Prostate gland (tissue), 2 donors: ENCODE measurements at places on chromosomes 4 and X.

- no peak for DNase-seq
These were observed 162.7 kb upstream of the GALNTL6 start for GRCh38 chr4:171650543-171650942.

DNA sequence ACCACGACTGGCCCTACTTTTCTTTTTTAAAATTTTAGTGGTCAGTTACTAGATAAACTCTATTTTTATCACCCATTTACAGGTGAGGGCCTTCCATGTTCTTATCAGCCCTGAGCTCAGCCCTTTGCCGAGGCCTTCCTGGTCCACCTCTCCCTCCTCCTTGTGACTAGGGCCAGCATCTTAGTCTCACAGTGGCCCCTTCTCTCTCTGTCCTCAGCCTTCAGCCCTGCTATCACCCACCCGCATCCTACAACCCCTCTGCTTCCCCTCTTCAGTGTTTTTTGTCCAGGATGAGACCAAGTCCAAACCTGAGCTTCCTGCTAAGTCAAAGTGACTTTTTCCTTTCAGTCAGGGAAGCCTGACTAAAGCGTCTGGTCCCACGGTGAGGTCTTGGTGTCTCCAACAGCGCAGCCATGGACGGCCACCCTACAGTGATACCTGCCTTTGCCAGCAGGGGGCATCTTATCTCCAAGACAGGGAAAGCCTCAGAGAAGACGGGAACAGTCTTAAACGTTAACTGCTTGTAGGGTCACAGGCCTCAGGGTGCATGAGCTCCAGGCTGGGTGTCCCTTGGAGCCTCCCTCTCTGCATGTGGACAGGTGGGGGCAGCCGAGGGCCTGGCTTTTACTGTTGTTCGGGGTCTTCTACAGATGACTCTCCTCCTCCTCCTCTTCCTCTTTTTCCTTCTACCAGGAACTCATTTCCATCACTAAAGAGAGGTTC lies 11.7 kb upstream of the GAGE10 start:
- peak; percentile 19 for DNase-seq

DNA sequence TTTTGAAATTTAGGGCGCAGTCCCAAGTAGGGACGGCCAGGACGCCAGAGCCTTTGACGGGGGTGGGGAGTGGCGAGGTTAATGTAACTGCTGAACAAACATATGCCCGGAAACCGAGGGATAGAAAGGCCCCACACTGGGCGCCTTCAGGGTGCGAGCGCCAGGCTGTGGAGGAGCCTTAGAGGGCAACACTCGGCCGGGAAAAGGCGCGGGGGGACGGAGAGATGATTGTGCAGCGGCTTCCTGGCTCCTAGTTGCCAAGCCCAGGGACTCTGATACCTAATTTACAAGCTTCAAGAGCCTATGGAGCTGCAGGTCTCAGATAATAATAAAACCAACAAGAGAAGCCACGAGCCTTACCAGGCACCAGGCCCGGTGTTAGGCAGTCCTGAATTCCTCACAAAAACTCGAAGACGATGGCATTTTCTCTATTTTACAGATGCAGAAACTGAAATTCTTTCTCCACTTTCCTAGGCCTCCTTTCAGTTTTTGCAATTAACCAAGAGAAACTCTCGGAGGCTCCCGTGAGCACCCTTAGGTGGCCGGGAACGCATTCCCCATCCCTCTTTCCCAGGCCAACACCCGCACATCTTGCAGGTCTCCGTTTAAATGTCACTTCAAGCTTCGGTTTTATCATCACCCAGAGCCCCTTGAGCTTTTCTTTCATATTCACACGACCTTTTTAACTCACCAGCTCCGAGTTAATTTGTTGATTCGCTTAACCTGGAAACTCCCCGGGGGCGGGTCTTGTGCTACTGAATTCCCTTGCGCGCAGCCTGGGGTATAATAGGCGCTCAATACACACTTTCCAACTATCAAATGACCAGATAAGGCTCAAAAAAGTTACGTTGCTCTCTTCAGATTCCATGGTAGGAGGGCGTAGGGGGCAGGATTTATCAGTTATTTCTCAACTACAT lies 6.4 kb upstream of the GSX2 start:
- no peak for DNase-seq

GRCh38 chr4:151822331-151822730 lies 61.5 kb upstream of the GATB start:
- DNase-seq: no peak

- DNase-seq: no peak
These were observed 19.7 kb upstream of the NWD2 start for GRCh38 chr4:37224854-37225253.

GRCh38 chr4:123941306-123941705 lies 544.7 kb downstream of the SPRY1 start:
- DNase-seq: no peak

DNA sequence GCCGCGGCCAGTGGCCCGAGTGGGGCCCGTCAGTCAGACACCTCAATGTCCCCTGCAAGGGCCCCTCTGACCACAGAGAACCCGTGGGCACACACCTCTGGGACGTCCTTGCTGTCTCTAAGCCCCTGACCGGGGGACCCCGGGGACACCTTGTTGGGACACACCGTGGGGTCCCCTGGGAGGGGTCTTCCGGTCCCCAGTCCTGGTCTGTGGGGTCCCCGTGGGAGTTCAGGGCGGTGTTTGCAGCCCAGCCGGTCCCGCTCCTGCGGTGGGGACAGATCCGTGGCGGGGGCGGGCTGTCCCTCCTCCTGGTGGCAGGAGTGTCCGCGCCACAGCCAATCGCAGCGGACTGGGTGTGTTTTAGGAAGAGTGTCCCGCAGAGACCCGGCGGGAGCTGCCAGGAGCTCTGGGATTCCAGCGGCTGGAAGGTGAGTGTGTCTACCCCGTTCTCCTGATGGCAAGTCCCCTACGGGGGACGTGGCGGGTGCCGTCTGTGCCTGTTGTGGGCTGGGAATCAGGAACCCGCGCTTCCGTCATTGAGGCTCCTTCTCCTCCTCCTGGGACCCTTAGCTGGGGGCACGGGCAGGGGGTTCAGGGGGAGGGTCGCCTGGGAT lies 5.1 kb upstream of the PLCXD1 start:
- DNase-seq: peak; percentile 87

DNA sequence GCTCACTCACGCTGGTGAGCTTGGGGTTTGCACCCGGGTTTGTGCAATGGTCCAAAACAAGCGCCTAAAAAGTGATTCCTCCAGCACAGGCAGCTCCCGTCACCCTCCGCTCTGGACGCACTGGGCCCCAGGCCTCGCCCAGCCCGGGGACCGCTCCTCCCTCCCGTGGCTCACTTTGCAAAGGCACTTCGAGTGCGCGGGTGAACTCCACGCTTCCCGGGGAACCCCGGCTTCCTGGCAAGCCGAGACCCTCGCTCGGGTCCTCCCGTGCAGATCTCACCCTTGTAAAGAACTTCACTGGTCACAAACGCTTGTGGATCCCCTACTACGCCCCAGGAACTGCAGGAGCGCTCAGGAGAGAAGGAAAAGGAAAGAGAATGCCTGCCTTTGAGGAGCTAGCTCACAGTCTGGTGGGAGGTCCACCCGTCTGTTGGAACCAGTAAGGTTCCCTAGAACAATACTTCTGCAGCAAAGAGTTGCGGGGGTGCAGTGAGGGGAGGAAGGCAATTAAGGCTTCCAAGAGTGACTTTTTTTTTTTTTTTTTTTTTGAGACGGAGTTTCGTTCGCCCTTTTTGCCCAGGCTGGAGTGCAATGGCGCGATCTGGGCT lies at the start of gene CTPS2:
Gene CTPS2 (minus strand): TSS at position 122 of the 608 bp plus-strand sequence. CDS start 9,767 bp downstream, outside the sequence.
- peak; percentile 38 for DNase-seq

DNA sequence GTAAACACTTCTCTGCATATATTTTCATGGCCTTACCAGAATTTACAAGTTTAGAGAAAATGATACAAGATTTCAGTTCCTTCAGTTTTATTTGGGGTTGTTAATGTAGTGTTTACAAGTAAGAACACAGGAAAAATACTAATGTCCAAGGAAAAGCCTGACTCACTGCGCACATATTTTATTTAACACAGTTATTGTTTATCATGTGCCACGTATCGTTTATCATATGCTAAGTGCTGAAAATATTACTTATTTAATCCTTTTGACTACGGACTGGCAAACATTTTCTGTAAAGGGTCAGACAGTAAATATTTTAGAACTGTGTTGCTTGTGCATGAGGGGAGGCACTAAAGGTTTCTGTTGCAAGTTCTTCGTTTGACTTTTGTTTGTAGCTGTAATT lies 794 bp downstream of the HSD17B13 start:
- no peak for DNase-seq

DNA sequence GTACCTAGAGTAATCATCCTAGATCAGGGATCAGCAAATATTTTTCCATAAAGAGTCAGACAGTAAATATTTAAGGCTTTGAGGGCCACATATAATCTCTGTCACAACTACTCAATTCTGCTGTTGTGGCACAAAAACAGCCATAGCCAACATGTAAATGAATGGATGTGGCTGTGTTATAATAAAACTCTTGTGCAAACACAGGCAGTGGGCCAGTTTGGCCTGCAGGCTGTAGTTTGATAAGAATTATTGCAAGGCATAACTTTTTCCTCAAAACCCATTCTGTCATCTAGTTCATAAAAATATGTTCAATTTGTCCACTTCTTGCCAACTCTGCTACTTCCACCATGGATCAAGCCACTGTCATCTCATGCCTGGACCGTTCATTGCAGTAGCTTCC lies 39.4 kb upstream of the SHROOM4 start:
- DNase-seq: peak; percentile 3

DNA sequence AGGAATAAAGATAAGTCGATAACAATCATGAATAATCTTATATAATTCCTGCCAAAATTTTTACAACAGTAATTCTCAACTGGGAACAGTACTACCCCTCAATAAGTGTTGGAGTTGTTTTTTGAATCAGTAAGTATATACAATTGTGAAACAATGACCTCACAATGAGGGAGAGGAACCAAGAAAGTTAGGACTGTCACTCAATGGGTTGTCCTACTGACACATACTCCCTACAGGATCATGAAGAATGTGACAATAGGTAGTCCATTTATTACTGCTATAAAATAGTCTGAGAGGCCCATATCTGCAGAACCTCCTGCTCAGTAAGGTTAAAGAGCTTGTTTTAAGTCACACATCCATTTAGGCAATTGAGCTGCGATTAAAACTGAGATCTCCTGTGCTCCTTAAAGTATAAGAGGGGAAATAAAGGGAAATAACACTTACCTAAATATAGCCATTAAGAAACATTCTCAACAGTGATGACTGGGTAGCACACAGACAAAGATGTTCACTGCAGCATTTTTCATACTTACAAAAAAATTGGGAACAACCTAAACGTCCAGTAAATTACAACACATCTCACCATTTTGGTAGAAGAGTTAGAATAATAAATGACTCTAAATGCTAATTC lies 26.2 kb downstream of the FBXW7 start:
- DNase-seq: no peak

GRCh38 chrX:46838486-46838870 lies 1.6 kb downstream of the RP2 start:
- DNase-seq: no peak

GRCh38 chr4:81049907-81050306 lies 19.4 kb downstream of the BMP3 start:
- no peak for DNase-seq

DNA sequence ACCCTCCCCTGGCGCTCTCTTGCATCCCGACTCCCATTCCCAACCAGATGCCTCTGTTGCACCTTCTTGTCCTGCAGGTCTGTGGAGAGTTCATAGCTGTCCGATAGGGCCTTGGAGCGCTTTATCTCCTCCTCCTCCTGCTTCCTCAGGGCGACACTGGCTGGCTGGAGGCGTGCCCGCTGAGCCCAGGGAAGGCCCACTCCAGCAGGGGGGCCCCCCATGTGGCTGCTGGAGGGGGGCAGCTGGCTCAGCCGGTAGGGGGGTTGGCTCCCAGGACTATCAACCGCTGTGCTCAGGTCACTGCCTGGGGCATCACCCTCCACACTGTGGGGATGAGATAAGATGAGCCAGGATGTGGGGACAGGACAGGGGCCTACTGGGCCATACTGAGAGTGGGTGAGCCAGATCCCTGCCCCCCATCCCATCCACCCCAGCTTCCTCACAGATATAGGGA lies 25.6 kb downstream of the IQSEC2 start:
- no peak for DNase-seq

DNA sequence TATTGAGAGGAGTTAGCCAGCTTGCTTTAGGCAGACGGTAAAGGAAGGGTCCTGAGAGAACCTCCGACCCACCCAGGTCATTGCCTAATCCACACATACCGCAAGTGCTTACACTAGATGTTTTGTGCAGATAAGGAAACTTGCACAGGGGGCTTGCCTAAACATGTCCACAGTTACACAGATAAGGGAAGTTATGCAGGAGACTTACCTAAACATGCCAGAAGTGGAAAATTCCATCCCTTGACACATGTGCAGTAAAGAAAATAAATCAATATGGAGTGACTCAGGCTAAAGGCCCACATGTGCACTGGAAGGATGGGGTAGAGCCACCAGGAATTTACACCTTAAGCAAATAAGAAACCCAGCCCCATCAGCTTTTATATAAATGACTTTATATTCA lies 232.8 kb upstream of the HDX start:
- DNase-seq: no peak

DNA sequence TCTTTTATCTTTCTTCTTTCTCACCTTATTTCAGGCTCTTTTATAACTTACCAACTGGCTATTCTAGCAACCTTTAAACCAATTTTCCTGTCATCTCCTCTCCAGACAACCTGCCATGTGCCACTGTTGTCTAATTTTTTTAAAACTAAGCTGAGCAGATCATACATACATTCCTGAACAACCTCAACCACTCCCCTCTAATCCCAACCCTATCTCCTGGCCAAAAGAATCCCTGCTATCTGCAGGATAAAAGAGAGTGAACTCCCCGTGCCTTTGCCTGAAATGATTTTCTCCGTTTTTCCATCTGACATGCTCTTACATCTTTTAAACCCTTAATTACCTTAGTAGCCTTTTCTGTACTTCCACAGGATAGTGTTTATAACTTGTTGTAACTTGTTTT lies 35.5 kb downstream of the DCUN1D4 start:
- no peak for DNase-seq

- DNase-seq: no peak
These were observed 48.5 kb downstream of the EVC start for GRCh38 chr4:5759236-5760075.

DNA sequence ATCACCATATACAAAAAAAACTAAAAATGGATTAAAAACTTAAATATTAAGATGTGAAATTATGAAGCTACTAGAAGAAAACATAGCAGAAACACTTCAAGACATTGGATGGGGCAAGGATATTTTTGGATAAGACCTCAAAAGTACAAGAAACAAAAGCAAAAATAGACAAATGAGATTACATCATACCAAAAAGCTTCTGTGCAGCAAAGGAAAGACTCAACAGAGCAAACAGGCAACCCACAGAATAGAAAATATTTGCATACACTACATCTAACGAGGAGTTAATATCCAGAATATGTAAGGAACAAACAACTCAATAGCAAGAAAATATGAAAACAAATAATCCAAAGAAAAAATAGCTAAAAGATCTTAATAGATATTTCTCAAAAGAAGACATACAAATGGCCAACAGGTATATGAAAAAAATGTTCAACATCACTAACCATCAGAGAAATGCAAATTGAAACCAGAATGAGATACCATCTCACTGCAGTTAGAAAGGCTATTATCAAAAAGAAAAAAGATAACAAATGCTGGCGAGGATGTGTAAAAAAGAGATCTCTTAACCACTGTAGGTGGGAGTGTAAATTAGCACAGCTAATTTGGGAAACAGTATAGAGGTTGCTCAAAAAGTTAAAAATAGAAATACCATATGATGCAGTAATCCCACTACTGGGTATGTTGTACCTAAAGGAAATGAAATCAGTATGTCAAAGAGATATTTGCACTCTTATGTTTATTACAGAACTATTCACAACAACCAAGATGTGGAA lies 17.8 kb upstream of the LRCH2 start:
- DNase-seq: no peak
